ENCODE measurements at places on chromosomes 6 and 20. TPM values are rescaled to one million over a fixed set of nuclear protein-coding genes. Genes with fewer than 3 reads are reported as not detected.

Gene IL17F
- total RNA-seq: not detected

Gene OPRM1
- not detected for total RNA-seq

Gene C6orf118
- total RNA-seq: not detected

Gene SLA2
- 0.13 TPM for total RNA-seq

Gene HLA-DRA
- 1.7 TPM for total RNA-seq

Gene CRISP2
- not detected for total RNA-seq

Gene PGBD1
- total RNA-seq: 7.6 TPM

Gene USP49
- total RNA-seq: 5.4 TPM

Gene ARFGEF3
- 1.5 TPM for total RNA-seq

Gene ADTRP
- not detected for total RNA-seq

Gene ACTL10
- not detected for total RNA-seq

Gene PRKN
- total RNA-seq: 0.46 TPM

Gene KIAA1755
- total RNA-seq: 0.08 TPM

Gene CCNC
- 43.4 TPM for total RNA-seq

Gene WFDC8
- not detected for total RNA-seq

Gene PTPRT
- total RNA-seq: not detected

Gene GSTA4
- total RNA-seq: 3.9 TPM

Gene OR2B2
- total RNA-seq: not detected

Gene CCR6
- not detected for total RNA-seq

Gene CBFA2T2
- total RNA-seq: 16.3 TPM

Gene OR2H2
- total RNA-seq: not detected

Gene DEFB124
- not detected for total RNA-seq

Gene SMIM28
- total RNA-seq: not detected

Gene SLC17A2
- total RNA-seq: not detected

Gene SLCO4A1
- 167 TPM for total RNA-seq

Gene SLC2A4RG
- 166 TPM for total RNA-seq

Data from Panc1 (cell line).